ENCODE measurements at places on chromosomes 2 and 18.

DNA sequence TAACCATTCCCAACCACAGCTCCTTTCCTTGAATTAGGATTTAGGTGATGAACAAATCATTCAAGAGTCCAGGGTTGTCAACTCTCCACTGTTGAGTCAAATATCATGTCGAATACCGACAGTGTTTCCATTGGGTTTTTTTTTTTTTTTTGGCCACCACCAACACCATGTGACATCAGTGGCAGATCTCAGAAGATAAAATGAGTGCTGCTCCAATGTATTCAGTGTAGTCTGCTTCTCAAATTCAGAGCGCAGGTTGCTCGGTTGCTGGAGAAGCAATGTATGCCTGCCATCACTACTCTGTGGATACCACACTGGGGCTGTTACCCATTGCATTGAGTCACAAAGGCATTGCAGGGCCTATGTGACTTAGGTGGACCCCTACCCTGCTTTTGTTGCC lies 10.8 kb upstream of the ATL2 start:
- DNase-seq = no peak

GRCh38 chr2:45745231-45745630 lies 93.8 kb downstream of the PRKCE start:
- DNase-seq = no peak

GRCh38 chr18:60196836-60197606 lies 175.6 kb downstream of the MC4R start:
- no peak for DNase-seq

DNA sequence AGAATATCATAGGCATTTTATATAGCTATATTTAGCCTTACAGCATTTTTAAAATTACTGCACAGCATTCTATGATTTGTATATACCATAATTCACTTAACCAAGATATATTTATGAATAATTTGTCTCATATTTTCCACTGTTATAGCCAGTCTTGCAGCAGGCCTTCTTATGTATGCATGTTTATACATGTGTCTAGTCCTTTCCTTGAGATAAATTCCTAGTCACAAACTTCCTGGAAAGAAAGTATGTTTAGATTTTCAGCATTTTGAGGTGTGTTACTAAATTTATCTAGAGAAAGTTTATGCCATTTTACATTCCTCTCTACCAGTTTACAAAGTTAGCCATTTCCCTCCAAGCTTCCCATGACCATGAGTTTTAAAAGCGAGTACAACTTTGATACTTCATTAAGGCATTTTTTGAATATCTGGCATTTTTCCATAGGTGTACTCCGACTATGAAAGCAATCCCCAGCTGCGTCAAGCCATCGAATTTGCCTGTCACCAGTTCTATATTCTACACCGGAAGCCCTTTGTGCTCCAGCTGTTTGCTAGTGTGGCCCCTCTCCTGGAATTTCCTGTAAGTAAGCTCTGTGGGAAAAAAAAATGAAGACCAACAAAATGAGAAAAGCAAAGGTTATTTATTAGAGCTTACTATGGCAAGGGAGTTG lies 59.4 kb upstream of the RPE start:
- no peak for DNase-seq

DNA sequence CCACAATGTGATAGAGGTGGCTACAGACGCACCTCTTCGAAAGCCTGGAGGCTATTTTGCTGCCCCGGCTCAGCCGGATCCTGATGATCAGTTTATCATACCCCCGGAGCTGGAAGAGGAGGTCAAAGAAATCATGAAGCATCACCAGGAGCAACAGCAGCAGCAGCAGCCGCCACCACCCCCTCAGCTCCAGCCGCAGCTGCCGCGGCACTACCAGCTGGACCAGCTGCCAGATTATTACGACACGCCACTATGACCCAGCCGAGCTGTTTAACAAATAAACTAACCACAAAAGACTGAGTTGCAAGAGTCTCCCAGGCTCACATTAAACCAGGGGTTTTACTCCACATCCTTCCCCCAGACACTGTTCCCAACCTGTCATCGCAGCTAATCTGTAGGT lies 263.8 kb downstream of the PHLPP1 start:
- DNase-seq = no peak

DNA sequence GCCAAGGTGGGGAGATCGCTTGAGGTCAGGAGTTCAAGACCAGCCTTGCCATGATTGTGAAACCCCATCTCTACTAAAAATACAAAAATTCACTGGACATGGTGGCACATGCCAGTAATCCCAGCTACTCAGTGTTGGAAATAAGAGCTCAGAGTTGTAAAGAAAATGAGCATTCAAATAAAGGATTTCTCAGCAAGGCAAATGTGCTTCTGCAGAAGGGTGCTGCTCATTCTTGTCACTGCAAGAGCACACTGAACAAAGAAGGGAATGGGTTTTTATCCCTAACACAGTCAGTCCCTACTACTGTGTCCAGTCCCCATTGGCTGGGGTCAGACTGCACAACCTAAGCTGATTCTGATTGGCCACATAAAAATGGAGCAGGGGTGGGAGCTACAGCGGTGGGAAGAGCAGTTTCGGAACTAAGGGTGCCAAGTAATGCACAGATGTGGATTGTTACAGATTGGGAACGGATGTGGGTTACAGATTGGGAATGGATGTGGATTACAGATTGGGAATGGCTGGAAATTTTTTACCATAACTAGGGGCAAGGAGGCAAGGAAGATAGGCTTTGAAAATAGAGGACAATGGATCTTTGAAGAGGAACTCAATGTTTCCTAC lies 31.1 kb upstream of the TRAPPC8 start:
- no peak for DNase-seq

DNA sequence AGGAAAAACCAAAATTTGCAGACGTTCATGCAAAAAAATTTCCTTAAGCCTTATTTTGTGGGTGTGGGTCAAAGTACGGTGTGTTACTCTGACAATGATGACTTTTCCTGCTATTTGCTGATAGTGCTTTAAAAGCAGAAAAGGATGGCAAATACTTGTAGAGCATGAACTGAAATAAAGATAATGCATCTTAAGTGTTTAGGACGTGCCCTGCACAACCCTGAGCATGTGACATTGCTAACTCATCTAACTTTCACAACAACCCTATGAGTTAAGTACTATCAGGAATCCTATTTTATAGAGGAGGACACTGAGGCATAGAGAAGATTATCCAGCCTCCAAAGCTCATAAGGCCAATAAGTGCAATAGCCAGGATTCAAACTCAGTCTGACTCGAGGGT lies 143.3 kb downstream of the RNF152 start:
- no peak for DNase-seq

GRCh38 chr2:152186262-152186661 lies 10.7 kb upstream of the STAM2 start:
- DNase-seq = no peak

- DNase-seq = no peak
Observed at GRCh38 chr18:76051396-76052226, 443.4 kb downstream of the ZNF516 start.

DNA sequence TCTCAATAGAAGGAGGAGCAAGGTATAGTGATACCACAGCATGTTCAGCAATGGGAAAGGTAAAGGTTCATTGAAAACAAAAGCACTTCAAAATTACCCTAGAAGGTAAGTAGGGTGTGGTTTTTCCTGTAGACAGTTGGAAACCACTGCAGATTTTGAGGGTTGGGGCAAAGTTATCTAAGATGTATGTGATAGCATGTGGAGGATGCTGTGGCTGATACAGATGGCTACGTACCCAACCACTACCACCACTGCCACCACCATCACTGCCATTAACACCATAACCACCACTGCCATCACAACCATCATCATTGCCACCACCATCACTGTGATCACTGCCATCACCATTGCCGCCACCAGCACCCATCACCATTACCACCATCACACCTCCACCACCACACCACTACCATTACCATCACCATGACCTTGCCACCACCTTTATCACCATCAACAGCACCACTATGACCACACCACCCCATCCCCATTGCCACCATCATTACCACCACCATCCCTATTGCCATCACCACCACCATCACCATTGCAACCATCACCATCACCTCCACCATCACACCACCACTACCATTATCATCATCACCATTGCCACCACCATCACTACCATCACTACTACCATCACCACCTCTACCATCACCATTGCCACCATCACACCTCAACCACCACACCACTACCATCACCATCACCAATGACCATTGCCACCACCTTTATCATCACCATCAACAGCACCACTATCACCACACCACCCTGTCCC lies 3.7 kb downstream of the TMSB10 start:
- no peak for DNase-seq

DNA sequence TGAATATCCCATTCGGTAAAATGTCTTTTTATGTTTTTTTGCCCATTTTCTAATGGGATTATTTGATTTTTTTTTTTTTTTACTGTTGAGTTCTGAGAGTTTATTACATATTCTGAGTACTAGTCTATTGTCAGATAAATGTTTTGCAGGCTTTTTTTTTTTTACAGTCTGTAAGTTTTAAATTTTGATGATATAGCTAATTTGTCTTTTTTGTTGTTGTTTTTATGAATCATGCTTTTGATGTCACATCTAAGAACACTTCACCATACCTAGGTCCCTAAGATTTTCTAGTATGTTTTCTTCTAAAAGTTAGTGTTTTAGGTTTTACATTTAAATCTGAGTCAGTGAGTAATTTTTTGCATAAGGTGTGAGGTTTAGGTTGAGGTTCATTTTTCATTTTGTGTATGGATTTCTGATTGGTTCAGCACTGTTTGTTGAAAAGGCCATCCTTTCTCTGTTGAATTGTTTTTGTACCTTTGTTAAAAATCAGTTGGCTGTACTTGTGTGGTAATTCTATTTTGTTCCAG lies 40.7 kb downstream of the PTPN4 start:
- DNase-seq = no peak

- DNase-seq = no peak
Observed at GRCh38 chr2:201254081-201254730, 6.1 kb upstream of the CASP8 start.

DNA sequence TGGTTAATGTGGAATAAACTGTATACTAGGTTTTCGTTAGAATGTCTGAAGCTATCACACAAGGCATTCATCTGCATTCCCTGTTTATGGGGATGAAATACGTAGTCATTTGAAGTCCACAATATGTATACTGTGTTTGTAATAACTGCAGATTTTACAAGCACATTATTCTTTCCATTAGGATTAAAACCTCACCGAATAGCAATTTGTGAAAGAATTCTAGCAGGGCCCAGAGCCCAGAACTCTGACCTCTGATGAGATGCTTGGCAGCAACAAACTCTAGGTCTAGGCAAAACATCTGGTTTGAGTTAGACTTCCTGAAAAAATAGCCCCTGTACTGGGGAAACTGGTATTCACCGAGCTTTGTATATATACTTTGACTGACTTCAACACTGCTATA lies 158.2 kb downstream of the SRBD1 start:
- no peak for DNase-seq

GRCh38 chr2:217337771-217338170 lies 477.9 kb upstream of the TNP1 start:
- DNase-seq = no peak

Data from SW 1271 (cell line).